ENCODE measurements at places on chromosomes 13 and 19.

- peak; percentile 45 for DNase-seq
These were observed 49.5 kb downstream of the RFX2 start for GRCh38 chr19:6060600-6061375.

DNA sequence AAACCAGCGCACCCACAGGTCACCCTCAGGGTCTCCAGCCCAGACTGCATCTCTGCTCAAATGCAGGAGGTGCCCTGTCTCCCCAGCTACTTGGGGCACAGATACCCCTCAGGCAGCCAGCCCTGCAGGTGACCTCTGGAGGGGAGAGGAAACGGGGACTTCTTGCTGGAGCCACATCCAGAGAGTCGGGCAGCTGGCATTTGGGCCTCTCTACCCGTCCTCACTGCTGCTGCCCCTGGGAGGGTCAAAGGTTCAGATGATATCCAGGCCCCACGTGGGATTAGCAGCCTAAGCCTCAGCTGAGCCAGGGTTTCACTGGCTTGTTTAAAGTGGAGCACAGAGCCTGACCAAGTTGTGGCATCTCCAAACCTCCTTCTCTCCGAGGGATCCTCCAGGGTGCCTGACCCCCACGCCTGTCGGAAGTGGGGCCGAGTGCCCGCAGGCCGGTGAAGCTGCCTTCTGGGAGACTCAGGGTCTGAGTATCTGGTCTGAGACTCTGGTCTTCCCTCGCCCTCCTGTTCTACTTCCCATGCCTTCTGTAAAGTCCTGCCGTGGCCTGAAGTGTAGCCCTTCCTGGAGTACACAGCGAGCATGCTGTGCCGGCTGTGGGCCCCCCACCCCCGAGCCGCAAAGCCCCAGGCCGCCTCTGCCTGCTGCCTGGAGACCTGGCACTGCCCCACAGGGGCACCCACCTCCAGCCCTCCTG lies 2.1 kb downstream of the RASA3 start:
- DNase-seq = no peak

GRCh38 chr13:39444866-39445265 lies 158.1 kb downstream of the LHFPL6 start:
- DNase-seq = no peak

DNA sequence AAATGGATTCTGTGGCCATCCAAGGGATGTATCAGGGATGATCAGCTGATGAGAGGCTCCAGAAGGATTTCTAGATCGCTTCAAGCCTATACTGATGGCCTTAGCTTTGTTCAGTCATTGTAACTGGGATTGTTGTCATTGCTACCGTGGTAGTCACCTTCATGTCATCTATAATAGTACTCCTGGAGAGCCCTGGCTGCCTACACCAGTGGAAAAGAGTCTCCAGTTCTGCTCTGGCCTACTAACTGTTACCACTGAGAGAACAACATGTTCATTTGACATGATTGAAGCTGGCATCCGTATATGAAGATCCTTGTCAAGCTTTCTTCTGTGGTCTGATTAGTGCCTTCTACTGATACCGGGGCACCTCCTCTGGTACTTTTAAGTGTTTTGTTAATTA lies 131.3 kb downstream of the B3GLCT start:
- DNase-seq = no peak

- DNase-seq = no peak
These were observed 15.5 kb downstream of the ZNF610 start for GRCh38 chr19:52351512-52351911.

- DNase-seq = no peak
These were observed 129.2 kb downstream of the TBC1D4 start for GRCh38 chr13:75352641-75353327.

- no peak for DNase-seq
These were observed 147.6 kb upstream of the RXFP2 start for GRCh38 chr13:31591642-31592233.

- no peak for DNase-seq
These were observed 9.6 kb upstream of the FGF9 start for GRCh38 chr13:21661097-21661909.

GRCh38 chr13:45873491-45874325 lies 22.2 kb upstream of the SIAH3 start:
- no peak for DNase-seq

DNA sequence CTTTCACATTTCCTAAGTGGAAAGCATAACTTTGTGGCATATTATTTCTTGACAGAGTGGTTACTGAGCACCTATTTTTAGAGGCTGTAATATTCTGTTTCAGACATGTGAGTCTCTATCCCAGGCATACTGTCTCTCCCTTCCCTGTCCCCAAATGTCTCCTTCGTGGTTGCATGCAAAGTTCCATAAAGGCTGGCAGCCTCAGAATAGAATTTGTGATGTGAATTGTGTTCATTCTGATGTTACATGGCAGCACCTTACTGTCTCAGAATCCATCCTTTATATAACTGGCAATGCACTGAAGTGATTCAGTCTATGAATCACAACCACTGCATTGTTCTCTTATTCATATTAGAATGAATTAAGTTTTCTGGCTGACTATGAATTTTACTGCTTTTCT lies 89.0 kb upstream of the SLC7A1 start:
- DNase-seq = no peak

- no peak for DNase-seq
These were observed 40.4 kb upstream of the ZNF254 start for GRCh38 chr19:24046550-24046949.

GRCh38 chr13:79211377-79211776 lies 194.7 kb downstream of the RBM26 start:
- DNase-seq = no peak

DNA sequence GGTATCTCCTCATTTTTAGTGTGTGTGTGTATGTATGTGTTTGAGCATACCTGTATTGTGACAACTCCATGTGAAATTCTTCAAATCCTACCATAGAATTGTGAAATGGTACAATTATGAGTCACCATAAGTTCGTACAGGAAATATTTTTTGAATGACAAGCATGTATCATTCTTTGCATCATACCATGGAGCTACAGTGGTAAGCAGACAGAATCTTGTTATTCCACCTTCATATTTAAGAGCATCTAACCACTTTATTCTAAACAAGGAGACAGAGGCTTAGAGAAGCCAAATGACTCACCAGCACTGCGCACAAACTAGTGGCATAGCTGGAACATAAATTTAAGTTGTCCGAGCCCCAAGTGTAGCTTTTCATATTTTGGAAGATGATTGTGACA lies 4.5 kb upstream of the EPSTI1 start:
- no peak for DNase-seq

DNA sequence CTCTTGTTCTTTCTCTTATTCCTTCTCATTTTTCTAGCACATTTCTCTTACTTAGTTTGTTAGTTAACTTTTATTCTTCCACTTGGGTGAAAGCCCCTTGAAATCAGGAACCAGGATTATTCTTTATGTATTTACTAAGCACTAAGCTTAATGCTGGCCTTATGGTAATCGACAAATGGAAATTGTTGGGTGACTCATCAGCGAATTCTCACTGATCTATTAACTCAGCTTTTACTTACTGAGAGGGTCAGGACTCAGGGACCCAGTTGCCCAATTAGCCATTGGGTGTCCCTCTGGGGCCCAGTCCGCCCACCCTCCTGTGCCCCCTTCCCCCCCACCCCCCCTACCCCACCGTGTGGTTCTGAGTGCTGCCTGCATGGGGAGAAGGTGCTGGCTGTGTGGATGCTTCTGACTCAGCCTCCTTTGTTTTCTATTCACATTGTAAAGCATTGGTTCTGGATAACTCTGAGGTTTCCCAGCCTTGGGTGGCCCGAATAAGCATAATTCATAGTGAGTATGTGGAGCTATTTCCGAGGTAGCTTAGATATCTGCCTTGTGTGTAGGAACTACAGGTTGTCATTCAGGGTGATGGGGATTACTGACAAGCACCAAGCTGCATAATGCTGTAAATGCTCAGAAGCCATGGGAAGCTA lies 240.9 kb downstream of the FGF9 start:
- no peak for DNase-seq

DNA sequence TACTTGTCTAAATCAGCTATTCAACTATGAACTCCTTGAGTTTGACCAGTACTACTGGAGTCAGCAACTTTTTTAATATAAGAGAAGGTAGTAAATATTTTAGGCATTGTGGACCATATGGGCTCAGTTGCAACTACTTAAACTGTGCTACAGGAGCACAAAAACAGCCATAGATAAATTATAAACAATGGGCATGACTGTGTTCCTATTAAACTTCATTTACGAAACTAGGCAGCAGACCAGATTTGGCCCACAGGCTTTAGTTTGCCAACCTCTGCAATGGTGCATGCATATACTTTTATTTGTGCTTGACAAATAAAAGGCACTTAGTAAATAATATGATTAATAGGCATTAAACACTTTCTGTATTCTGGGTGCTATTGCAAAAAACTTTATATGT lies 7.6 kb downstream of the FNDC3A start:
- DNase-seq = no peak

GRCh38 chr13:24217601-24218281 lies 57.2 kb downstream of the SPATA13 start:
- DNase-seq = peak; percentile 56

- no peak for DNase-seq
These were observed 8.8 kb upstream of the TNFSF9 start for GRCh38 chr19:6521718-6522646.

DNA sequence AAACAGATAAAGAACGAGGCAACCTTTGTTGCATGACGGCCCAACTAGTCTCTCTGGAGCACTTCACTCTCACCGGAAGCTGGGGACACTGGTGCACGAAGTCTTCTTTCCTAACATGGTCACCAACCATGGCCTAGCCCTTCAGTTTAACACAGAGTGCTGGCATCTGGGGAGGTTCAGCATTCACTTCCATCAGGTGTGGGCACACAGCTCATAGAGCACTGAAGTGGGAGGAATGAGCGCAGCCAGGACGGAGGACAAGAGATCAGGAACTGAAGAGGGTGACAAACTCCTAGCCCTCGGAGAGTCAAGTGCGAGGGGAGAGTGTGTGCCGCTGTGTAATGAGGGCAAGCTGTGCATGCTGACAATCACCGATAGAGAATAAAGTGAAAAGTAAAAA lies 92.4 kb downstream of the CDADC1 start:
- DNase-seq = no peak

DNA sequence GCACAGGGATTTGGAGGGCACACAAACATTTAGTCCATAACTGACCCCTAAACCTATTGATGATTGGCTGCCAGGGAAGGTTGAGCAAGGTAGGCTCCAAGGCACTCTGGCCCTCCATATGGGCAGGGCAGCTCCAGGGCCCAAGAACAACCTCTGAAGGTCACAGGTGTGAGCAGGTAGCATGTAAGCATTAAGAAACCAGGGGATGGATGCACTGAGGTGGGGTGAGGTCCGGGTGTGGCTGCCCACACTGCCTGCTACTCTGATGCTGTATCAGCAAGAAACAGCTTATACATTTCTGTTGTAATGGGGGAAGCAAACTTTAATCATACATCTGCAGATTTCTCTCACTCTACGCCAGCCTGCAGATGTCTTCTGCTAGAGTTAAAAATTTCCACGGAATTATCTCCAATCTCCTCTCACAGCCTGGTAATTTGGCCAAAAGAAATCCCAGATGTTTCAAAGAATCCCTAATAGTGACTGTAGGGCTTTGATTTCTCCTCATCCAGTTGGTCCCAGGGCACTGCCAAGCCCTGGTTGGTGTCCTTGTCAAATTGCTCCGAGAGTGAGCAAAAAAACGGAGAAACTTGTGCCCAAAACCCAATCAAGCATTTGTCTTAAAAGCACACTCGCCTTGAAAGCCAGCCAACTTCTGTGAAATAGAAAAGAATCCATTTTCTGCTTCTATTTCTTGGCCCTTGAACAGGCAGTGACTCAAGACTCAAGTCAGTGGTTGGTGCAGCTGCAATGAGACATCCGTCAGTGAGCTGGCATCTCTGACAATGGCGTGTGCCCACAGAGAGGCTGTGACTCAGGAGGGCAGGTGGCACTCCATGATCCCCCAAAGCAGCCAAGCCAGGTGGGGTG lies 72.5 kb upstream of the MRI1 start:
- no peak for DNase-seq

GRCh38 chr19:7968796-7969554 lies 25.5 kb upstream of the TIMM44 start:
- DNase-seq = no peak

GRCh38 chr19:13195678-13196077 lies 45.5 kb downstream of the IER2 start:
- no peak for DNase-seq

DNA sequence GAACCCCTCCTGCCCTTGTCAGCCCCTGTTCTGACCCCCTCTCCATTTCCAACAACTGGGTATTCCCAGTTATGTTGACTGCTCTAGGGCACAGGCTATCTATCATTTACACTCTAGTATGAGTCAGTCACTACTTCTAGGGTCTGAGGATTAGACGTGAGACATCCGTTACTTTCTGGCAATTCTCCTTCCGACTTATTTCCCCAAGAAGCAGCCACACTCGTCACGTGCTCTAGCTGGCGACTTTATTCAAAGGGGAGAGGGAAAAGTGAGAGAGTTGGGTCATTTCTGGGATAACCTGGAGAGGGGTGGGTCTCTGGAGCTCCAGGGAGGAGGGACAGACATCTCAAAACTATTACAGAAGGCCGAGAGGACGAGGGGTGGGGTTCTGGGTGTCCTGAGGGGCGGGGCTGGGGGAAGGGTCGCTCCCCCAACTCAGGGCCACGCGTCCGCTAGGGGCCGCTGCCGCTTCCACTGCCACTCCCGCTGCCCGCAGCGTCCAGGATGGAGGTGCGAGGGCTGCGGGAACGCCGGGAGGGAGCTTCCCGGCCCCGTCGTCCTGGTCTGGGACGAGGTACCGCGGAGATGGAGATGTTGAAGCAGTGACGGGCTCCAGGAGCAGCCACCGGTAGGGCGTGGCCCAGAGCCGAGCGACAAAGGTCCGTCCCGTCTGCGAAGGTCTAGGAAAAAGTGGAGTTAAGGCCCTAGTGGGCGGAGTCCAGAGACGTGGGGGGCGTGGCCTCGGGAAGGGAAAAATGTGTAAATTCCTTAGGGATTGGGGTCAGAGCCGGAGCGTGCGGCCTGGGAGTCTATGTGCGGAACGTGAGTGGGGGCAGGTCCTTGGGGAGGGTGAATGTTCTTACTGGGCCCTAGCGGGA lies 8.9 kb downstream of the RTBDN start:
- no peak for DNase-seq

DNA sequence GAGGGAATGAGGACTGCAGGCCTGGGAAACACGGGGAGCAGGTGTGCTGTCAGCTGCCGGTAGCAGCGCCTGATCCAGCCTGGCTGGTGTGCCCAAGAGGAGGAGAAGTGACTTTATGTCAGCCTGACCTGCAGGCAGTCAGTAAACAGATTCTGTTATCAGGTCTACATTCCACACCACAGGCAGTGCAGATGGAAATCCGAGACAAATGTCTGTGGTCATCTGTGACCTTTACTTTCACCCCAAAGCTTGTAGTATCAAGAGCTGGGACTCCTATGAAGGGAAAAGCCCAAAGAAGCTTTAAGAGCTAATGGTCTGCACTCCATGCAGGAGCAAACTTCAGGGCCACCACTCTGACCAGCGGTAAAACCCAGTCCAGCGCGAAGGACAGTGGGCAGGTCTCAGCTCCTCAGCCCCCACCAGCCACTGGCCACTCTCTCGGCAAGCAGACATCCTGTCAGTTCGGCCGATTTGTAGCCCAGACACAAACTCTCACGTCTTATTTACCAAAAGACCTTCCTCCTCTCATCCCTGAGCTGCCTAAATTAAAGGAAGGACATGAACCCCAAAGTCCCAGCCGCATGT lies 7.7 kb downstream of the EPS15L1 start:
- DNase-seq = no peak
